Stimulated activated CD4-positive, alpha-beta T cell treated with anti-CD3 and anti-CD28 coated beads, TNF-alpha, amount 100 ng/mL, for 4 hours (primary cell): ENCODE measurements at places on chromosomes 12 and 14.

GRCh38 chr14:75979648-75980565 lies 1.9 kb downstream of the TGFB3 start:
- no peak for DNase-seq

DNA sequence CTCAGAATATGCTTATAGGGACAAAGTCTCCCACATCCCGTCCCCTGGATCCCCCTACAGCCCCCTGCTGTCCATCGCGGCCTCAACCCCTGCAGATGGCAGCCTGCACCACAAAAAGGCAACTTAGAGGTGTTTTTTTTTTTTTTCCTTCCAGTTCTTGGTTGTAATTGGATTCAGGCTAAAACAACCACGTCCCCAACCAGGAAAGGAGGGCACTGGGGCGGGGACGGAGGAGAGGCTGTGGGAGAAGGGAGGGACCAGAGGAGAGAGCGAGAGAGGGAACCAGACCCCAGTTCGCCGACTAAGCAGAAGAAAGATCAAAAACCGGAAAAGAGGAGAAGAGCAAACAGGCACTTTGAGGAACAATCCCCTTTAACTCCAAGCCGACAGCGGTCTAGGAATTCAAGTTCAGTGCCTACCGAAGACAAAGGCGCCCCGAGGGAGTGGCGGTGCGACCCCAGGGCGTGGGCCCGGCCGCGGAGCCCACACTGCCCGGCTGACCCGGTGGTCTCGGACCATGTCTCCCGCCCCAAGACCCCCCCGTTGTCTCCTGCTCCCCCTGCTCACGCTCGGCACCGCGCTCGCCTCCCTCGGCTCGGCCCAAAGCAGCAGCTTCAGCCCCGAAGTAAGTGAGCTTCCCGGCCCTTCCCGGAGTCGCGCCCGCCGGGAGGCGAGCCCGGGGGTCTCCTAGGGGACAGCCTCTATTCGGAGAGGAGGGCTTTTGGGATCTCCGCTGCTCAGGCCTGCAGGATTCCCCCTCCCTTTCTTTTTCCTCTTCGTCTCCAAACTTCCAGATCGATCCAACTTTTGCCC lies at the start of gene MMP14:
TSS of gene MMP14 (plus strand) at position 285 of the 813 bp plus-strand sequence. CDS start at position 518, 233 bp downstream.
- DNase-seq = no peak

DNA sequence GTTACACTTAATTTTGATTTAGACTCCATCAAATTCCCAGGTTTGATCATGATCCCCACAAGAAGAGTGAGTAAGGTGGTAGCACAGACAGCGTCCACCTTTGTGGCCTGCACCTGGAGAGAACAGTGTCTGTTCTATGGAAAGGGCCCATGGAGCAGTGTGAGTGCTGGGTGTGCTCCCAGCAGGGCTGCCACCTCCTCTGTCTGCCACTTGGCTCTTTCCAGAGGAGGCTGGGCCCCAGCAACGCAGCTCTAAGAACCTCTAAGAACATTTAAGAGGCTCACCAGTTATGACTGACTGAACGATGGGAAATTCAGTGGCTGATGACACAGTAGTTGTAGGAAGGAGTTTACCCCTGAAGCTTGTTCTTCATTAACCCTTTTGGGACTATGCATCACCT lies 17.3 kb downstream of the VDR start:
- DNase-seq = no peak

- DNase-seq = no peak
These were observed 342.7 kb downstream of the CACNA1C start for GRCh38 chr12:2395354-2395977.

- DNase-seq = no peak
These were observed 106.2 kb upstream of the RPH3A start for GRCh38 chr12:112685321-112685720.

- DNase-seq = no peak
These were observed 36.3 kb upstream of the WDR89 start for GRCh38 chr14:63677891-63678379.
